ENCODE measurements at places on chromosomes 16 and 17.

- no peak for DNase-seq
These were observed 7.7 kb downstream of the MINK1 start for GRCh38 chr17:4840893-4841242.

GRCh38 chr16:74249254-74249653 lies 47.4 kb upstream of the PSMD7 start:
- DNase-seq = no peak

- peak; percentile 52 for DNase-seq
These were observed at the start of the genes CCDC78 and HAGHL for GRCh38 chr16:726438-727290. Gene CCDC78 (minus strand): TSS chr16:726443. CDS start chr16:726367, 76 bp downstream. Gene HAGHL (plus strand): TSS chr16:727106. CDS start chr16:727510, 404 bp downstream.

DNA sequence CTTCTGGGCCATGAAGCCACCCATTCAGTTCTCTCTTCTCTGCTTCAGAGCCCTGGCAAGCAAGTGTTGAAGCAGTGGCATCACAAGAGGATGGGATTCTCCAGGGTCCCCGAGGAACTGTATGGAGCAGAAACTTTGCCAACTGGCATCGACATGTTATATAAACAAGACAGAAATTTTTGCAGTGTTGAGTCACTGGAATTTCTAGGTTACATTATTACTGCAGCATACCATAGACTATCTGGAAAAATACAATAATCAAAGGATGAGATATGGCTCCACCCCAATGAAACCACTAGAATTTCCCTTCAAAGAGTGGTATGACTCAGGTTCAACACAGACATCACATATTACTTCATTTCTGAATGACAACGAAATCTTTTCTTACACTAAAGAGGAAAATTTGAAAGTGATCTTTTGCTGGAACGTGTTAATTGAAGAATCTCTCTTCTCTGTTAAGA lies 343.0 kb upstream of the DYNLRB2 start:
- DNase-seq = peak; percentile 86

DNA sequence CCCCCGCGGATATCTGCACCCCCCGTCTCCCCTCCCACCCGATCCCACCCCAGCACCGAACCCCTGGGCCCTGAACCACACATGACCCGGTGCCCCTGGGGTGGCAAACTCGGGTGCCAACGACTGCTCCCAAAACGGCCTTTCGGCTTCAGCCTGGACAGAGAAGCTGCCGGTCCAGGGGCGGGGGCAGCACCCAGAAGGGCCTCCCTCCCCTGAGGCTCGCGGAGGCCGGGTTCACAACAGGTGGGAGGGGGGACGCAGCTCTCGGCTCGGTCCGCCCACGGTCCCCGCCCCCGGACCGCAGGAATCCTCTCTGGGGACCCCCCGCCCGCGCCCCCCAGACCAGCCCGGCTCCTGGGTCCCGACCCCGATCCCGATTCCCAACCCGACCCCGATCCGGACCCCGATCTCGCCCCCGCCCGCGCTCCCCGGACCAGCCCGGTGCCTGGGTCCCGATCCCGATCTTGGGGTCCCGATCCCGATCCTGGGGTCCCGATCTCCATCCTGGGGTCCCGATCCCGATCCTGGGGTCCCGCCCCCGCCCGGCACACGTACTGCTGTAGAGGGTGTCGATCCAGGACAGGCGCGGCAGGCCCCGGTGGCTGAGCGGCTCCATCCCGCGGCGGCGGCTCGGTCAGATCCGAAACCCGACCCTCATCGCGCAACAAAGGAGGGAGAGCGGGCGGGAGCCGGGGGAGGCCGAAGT lies 516 bp downstream of the ABR start:
- DNase-seq = no peak

DNA sequence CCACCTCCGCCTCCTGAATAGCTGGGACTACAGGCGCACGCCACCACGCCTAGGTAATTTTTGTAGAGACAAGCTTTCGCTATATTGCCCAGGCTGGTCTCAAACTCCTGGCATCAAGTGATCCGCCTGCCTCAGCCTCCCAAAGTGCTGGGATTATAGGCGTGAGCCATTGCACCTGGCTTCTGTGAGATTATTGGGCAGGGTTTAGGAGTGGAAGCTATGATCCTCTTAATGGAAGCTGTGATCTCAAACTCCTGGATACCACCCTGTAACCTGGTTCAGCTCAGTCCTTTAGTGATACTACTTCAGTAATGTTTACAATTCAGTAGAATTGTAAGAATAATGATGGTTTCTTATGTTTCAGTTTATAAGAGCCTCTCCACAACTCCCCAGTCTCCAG lies 14.1 kb downstream of the NFE2L1 start:
- DNase-seq = no peak

GRCh38 chr16:886802-887731 lies 83.7 kb downstream of the LMF1 start:
- DNase-seq = no peak

DNA sequence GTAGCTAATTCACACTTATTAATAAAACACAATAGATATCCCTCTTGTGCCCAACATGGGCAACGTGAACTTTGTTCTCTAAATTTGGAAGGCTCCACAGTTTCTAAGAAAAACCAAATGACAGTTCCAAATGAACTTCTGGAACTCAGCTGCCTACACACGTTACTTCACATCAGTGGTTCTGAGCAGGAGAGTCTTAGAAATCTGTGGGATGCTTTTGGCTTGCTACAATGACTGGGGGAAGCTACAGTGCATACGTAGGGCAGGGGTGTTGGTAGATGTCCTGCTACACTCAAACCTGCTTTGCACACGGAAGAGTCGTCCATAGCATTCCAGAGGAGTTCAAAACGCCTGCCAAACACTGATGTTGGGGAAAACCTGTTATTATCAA lies 8.0 kb downstream of the TXNDC11 start:
- DNase-seq = no peak

- DNase-seq = no peak
These were observed 17.3 kb downstream of the CCR7 start for GRCh38 chr17:40547785-40548478.

DNA sequence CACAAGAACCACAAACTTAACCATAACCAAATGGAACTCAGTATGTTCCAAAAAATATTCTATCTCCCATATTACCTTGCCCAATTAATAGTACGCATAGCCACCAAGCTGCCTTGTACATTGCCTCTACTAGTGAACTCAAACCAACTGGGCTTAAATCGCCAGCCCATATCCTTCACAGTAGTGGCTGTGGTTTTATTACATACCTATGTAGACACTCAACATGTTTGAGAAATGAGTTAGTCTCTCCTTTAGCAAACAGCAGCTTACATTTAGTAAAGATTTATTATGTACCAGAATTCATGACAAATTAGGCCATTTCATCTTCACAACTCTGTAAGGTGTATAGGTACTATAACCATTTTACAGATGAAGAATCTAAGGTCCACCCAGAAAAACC lies 41.4 kb downstream of the GRB2 start:
- DNase-seq = peak; percentile 68

GRCh38 chr17:16462070-16462864 lies 29.7 kb downstream of the LRRC75A start:
- no peak for DNase-seq
